A549 treated with dexamethasone at 1 μM for 4 hours (cell line): ENCODE measurements at places on chromosomes 11 and 22. TPM values are rescaled to one million over a fixed set of nuclear protein-coding genes. Genes with fewer than 3 reads are reported as not detected.

CCDC87 gene
- 0.39 to 0.75 TPM (median 0.55 TPM) in 5 replicates for total RNA-seq

TSGA10IP gene
- total RNA-seq = not detected in 5 replicates

TMEM25 gene
- 0.28 to 0.70 TPM (median 0.45 TPM) in 5 replicates for total RNA-seq

DDIAS gene
- total RNA-seq = 14.1 to 19.0 TPM (median 16.3 TPM) in 5 replicates

PLEKHB1 gene
- 0.61 to 1.6 TPM (median 1.0 TPM) in 5 replicates for total RNA-seq

MAML2 gene
- total RNA-seq = 3.3 to 5.6 TPM (median 4.7 TPM) in 5 replicates

PAX6 gene
- total RNA-seq = 0.54 to 1.3 TPM (median 0.82 TPM) in 5 replicates

ADM2 gene
- 0.38 to 0.62 TPM (median 0.60 TPM) in 5 replicates for total RNA-seq

SCN3B gene
- total RNA-seq = 0.03 to 0.18 TPM (median 0.15 TPM) in 5 replicates
